GM23338 (cell line): ENCODE measurements at places on chromosomes 4 and X. TPM values are rescaled to one million over a fixed set of nuclear protein-coding genes. Genes with fewer than 3 reads are reported as not detected.
A peak's percentile ranks its signal among the peaks of the same experiment; 100 is the strongest.

DNA sequence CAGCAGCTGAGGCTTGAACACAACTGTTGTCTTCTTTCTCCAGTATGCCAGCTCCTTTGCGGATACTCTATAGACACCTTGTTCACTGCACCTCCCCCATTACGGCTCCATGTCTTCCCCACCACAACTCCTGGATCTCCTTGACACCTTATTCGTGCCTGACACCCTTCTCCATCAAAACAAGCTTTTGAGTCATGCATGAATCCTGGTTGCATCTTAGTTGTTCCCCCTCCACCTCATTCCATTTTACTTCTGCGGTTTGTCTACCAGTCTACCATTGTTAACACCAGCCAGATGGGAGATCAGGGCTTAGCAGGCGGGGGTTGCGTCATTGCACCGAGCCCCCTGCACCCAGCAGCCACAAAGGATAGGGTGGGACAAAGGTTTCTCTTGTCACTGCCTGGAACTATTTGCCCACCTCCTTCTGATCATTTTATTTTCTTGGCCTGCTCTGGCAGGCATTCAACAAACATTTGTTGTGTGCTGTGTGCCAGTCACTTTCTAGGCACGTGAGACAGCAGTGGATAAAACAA is 2.0 kb upstream of the CDK16 start:
- DNase-seq, result no peak

GRCh38 chr4:26330186-26330787 is 9.5 kb downstream of the RBPJ start:
- DNase-seq, result peak; percentile 83

DNA sequence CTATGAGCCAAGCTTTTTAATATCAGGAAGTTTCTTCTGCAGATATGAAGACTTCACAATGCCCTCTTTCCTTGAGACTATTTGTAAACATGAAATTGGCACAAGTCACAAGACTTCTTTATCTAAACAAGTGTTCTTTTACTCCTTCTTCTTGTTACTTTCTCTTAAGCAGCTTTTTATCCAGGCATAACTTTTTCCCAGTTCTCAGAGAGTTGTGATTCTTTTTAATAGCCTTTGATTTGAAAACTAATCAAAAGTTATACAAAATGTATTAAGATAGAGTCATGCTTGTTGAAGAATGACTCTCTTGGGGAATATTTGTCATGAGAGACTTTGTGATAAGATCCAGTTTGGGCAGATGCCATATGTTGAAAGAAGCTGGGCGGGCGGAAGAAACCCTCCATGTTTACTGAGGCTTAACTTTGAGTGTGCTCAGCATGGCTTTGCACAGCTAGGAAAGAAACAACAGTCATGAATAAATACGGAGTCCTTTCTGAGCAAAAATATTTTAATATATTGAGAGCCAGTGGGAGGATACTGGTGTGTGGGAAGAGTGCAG is 39.3 kb downstream of the SYTL5 start:
- DNase-seq, result no peak

GRCh38 chrX:24498181-24498580 is 33.1 kb downstream of the PDK3 start:
- DNase-seq, result peak; percentile 10

- no peak for DNase-seq
Measured at GRCh38 chr4:133137571-133137970, 11.5 kb upstream of the PCDH10 start.

- DNase-seq, result no peak
Measured at GRCh38 chrX:47515941-47516665, 33.1 kb upstream of the ZNF41 start.

- no peak for DNase-seq
Measured at GRCh38 chr4:111174331-111174730, 551.5 kb upstream of the PITX2 start.

DNA sequence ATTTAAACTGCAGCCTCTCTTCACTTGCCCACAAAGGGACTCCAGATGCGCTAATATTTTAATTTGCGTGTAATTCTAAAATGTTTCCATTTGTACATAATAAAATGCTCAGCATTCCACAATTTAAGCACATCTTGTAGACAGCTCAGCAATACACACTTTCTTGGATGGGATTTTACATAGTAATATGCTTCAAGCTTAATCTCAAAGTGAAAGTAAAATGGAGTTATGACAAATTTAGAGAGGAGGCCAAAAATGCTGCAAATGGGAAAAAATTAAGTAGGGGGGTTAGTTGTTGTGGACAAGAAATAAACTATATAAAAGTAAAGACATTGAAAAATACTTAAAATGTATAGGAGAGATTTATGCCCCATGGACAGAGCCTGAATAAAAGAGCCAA is 149.1 kb downstream of the FBXO8 start:
- DNase-seq, result no peak

GRCh38 chr4:124019749-124020549 is 623.4 kb downstream of the SPRY1 start:
- DNase-seq, result no peak

GRCh38 chr4:76270244-76271175 is 19.0 kb downstream of the FAM47E start:
- no peak for DNase-seq

DNA sequence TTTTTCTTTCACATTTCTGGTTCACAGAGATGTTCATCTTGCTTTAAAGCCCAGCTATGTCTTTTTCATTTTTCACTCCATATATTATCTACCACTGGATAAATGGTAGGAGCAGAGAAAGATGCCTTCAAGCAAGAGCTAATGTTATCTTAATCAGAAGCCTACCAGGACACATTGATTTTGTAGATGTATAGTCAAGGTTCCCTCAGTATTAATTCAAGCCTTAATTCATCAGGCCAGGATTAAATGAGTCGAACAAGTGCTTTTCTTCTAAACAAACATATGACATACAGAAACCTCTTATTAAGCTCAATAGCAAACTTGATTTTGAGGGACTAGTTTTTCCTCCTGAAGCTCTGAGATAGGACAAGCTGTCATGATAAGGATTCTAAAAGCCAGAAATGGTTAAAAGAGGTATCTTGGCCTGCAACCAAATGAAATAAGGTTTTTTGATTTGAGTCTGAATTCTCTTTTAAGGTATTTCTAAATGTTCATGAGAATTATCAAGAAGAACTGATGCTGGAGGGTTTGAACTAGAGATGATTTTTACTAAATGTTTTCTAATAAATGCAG is 81.7 kb upstream of the FTHL17 start:
- no peak for DNase-seq

GRCh38 chr4:168451331-168451730 is 29.0 kb downstream of the DDX60L start:
- no peak for DNase-seq

DNA sequence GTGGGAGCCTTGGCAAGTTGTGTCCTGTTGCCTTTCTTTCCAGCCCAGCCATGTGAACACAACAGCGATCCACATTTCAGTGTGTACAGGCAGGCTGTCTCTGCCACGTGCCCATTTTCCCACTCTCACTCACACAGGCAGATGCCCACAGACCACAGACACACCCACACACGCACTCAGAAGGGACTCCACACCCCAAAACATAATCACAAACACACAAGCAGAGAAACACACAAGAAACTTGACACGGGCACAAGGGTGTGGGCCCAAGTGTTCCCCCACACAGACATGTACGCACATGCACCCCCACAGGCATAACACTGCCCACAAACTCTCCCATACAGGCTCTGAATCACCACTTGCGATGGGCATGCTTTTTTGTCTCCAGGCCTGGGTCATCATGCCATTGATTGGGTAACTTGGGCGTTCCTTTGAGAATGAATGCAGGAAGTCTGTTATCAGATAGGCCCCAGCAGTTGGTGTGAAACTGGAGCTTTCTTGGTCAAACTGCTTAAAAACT is 84.3 kb downstream of the NBDY start:
- DNase-seq, result no peak

- peak; percentile 6 for DNase-seq
Measured at GRCh38 chr4:117968606-117969005, 65.7 kb upstream of the NDST3 start.

DNA sequence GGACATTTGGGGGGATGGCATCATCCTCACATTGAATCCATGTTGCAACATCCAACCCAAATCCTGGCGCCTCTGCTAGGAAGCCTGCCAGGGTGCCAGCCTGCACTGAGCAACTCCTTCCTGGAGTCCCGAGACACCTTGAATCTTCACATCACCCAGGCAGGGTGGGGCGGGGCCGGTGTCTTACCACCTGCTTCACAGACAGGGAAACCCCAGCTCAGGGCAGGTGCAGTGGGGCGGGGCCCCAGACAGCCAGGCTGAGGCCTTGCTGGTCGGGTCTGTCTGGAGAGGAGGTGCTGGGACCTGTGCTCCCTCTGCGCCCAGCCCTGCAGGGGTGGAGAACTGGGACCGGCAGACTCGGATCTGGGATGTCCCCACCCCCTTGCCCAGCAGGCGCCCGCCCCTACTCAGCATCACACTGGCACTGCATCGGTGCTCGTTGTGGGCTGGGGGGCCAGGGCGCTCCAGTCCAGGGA is 31.5 kb upstream of the HTRA3 start:
- no peak for DNase-seq

GRCh38 chr4:75948822-75949444 is 8.1 kb upstream of the NAAA start:
- no peak for DNase-seq

GRCh38 chr4:158211222-158211621 is 936 bp downstream of the TMEM144 start:
- DNase-seq, result no peak

GRCh38 chrX:35023683-35024082 is 81.1 kb downstream of the FAM47B start:
- no peak for DNase-seq

DNA sequence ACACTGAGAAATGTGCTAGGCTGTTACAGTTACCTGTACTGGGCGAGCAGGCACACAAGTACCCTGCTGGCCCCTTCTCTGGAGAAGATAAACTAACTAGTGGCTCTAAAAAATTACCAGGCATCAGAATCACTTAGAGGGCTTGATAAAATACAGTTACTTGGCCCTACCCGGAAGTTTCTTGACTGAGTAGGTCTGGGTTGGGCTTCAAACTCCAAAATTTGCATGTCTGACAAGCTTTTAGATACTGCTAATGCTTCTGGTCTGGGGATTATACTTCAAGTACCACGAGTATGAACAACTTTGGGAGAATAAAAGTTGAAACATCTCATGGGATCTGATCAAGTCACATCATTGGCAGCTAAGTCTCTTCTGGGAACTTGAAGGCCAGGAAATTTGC is 30.8 kb downstream of the CEP135 start:
- DNase-seq, result no peak

DNA sequence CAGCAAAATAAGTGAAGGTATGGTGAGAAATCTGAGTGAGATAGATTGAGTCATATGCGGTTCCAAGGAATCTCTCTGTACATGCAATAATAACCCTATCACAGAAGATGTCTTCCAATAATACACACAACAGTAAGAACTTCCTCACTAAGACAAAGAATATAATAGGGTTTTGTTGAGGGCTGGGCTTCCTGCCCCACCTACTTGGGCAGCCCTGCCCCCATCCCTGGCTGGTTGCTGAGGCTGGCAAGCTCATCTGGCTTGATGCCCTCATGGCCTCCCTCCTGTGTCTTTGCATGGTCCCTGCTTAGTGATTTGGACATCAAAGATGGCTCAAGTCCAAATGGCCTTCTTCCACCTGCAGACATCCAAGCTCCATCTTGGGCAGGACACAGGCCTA is 2.7 kb downstream of the GEMIN8 start:
- DNase-seq, result no peak

GRCh38 chrX:79630033-79631009 is 263.2 kb upstream of the ITM2A start:
- no peak for DNase-seq

GRCh38 chrX:65702956-65703355 is 35.5 kb downstream of the MSN start:
- DNase-seq, result no peak

- no peak for DNase-seq
Measured at GRCh38 chr4:83767067-83767466, 231.2 kb downstream of the GPAT3 start.

GRCh38 chr4:13316354-13316753 is 167.8 kb downstream of the RAB28 start:
- DNase-seq, result no peak

DNA sequence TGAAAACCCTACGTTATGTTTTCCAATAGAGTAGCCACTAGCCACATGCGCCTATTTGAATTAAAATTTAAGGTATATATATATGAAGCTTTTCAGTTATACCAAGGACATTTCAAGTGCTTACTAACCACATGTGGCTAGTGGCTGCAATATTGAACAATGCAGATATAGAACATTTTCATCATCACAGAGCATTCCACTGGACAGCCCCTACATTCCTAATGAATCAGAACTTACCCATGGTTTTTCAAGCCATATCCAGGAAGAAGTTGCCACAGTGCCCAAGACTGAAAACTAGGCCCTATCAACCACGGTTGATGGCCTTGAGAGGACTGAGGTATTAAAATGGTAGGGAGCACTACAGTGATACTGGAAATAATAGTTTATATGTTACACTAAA is 29.7 kb downstream of the NEK1 start:
- peak; percentile 6 for DNase-seq

DNA sequence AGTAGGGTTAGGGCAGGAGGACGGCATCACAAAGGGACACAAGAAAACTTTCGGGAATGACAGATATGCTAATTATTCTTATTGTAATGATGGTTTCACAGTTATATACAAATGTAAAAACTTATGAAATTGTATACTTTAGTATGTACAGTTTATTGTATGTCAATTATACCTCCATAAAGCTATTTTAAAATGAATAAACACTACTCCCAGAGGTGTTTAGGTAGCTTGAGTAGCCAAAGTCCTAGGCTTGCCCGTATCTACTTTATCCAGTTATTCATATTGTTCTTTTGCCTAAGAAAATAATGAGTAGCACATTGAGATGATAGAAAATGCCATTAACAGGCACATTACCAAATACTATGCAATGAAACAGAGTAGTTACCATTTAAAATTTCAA is 43.0 kb downstream of the RPS6KA6 start:
- DNase-seq, result no peak

GRCh38 chr4:159248384-159249178 is 145.7 kb downstream of the RAPGEF2 start:
- no peak for DNase-seq

DNA sequence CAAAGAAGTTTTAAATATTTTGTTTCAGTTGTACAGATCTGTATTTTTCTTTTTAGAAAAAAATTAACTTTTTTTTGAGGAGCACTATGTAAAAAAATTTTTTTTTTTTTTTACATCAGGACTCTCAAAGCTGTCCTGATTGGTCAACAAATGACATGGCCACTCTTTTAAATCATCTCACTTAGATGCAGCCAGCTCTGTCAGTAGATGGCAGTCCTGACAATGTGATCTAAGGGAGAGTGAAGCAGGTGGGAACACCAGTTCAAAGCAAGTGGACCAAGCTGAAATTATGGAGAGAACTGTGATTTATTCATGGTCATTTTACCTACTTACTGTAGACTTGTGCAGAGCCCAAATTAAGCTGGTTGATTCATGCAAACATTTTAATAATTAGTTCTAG is 174.7 kb upstream of the GPRIN3 start:
- DNase-seq, result peak; percentile 70

TTC29 gene
- total RNA-seq, result 0.12 and 0.52 TPM in 2 replicates

LEF1 gene
- total RNA-seq, result 0.23 and 0.73 TPM in 2 replicates

TXK gene
- total RNA-seq, result 0.14 and 0.50 TPM in 2 replicates

ARX gene
- not detected in 2 replicates for total RNA-seq

CTAG1B gene
- total RNA-seq, result not detected in 2 replicates

SSX4 gene
- total RNA-seq, result 0.19 TPM in 1 of 2 replicates, not detected in the other

CYLC1 gene
- not detected in 2 replicates for total RNA-seq

ZFP92 gene
- total RNA-seq, result 0.27 and 0.52 TPM in 2 replicates

C4orf54 gene
- total RNA-seq, result not detected in 2 replicates

MAGEA4 gene
- total RNA-seq, result 1.9 and 2.8 TPM in 2 replicates

GRIA2 gene
- total RNA-seq, result not detected in 2 replicates

EREG gene
- total RNA-seq, result 4.2 TPM in 1 of 2 replicates, not detected in the other

MAB21L2 gene
- total RNA-seq, result not detected in 2 replicates

GPR119 gene
- total RNA-seq, result not detected in 2 replicates

TRIM61 gene
- total RNA-seq, result 0.38 and 0.58 TPM in 2 replicates

SOD3 gene
- total RNA-seq, result 11.8 and 16.6 TPM in 2 replicates

ZCCHC18 gene
- total RNA-seq, result 4.4 and 4.7 TPM in 2 replicates

ZBED1 gene
- total RNA-seq, result 43.8 and 45.0 TPM in 2 replicates
